Choroid plexus epithelial cell (primary cell): ENCODE measurements at places on chromosomes 2 and 18.

DNA sequence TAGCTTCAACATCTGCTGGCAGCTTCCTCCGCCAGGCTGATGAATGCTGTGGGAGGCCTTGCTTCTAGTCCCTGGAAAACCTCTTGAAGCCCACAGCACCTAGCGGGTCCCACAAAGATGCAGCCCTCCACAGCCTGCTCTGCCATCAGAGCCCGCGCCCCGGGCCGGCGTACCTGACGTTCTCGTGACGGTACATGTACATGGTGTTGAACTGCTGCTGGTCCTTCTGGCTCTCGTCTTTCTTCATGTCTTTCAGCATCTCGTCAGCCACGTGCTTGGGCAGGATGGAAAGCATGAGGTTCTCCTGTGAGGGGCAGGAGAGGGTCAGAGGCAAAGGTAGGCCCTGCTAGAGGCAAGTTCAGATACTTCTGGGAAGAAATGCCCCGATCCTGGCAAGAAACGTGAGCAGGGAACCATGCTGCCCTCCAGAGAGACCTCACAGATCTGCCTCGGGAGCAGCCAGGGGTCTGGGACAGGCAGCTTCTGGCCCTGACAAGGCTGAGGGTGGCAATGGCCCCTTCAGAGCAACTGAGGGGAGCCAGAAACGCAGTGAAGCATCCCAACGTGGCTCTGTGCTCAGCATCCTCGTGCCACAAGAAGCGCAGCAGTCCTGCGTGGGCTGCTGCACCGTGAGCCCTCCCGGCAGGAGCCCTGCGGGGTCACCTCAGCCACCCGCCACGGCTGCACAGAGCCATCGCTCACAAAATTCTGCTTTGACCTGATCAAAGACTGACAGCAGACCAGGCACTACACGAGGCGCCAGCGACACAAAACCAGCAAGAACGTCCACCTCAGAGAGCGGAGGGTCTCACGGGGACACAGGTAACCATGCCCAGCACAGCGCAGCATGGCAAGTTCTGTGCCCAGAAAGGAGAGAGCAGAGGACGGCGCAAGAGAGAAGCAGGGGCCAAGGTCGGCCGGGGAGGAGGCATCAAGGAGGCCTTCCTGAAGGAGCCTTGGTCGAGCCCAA lies 49.1 kb downstream of the CENPO start:
- no peak for DNase-seq

DNA sequence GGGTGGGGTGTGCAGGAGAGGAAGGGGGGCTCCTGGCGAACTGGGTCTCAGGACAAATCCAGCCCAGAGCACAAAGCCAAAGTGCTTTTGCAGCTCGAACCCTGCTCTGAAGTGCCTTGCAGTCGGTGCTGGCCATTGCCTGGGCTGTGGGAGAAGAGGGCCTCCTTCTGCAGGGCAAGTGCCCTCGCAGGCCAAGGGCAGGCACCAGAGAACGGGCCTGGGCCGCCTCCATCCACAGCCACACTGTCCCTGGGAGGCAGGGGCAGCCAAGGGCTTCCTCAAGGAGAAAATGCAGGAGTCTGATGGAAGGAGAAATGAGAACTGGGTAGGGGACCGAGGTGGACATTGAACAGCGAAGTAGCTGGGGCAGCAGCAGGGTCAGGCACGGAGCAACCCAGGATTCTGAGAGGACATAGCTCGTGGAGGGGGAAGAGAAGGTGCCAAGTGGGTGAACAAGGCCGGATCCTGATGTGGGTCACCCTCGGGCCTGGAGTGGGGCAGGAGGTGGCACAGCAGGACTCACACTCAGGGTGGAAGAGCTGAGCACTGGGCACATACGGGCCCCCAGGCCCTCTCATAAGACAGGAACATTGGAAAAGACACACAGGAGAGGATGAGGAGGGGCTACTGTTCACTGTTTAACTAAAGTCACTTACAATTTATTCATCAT lies 312.8 kb upstream of the SALL3 start:
- no peak for DNase-seq

GRCh38 chr18:58793361-58793760 lies 71.3 kb upstream of the ZNF532 start:
- peak; percentile 85 for DNase-seq

DNA sequence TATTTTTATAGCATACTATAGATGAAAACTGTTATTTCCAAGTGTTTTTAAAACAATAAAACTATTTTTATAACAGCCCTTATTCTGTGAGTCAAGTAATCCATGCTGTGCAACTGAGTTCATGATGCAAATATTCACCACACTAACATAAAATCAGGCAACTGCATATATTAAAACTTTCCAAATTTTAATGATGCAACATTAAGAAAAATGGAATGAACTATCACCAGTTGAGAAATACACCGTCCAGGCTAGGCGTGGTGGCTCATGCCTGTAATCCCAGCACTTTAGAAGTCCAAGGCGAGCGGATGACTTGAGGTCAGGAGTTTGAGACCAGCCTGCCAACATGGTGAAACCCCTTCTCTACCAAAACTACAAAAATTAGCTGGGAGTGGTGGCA lies 114.5 kb downstream of the CDH2 start:
- DNase-seq = peak; percentile 41

- peak; percentile 60 for DNase-seq
These were observed 1.2 kb downstream of the REV1 start for GRCh38 chr2:99488539-99489062.

DNA sequence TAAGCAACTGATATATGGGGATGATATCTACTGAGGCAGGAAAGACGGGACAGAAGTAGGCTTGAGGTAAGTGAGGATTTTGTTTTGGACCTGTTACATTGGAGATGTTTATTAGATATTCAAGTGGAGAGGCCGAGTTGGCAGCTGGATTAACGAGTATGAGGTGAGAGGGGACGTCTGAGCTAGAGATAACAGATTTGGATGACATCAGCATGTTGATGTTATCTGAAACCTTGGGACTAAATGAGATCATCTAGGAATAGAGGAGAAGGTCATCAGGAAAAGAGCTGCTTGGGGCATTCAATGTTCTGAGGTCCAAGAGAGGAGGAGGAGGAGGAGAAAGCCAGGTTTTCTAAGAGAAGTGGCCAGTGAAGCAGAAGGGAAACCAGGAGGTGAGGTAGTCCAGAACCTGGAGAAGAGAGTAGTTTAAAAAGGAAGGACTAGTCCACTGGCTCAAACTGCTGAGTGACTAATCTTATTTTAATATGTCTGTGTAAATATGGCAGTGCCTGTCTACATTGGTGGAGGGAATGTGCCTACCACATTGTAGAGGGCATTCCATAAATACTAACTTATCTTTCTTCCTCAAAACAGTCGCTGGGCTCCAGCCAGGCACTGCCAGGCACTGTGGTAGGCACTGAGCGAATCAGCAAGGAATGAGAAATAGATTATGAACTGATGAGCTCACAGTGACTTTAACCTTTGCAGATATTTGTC lies 488.3 kb downstream of the DLGAP1 start:
- peak; percentile 11 for DNase-seq

GRCh38 chr2:109376115-109376514 lies 237.7 kb downstream of the SEPTIN10 start:
- no peak for DNase-seq

DNA sequence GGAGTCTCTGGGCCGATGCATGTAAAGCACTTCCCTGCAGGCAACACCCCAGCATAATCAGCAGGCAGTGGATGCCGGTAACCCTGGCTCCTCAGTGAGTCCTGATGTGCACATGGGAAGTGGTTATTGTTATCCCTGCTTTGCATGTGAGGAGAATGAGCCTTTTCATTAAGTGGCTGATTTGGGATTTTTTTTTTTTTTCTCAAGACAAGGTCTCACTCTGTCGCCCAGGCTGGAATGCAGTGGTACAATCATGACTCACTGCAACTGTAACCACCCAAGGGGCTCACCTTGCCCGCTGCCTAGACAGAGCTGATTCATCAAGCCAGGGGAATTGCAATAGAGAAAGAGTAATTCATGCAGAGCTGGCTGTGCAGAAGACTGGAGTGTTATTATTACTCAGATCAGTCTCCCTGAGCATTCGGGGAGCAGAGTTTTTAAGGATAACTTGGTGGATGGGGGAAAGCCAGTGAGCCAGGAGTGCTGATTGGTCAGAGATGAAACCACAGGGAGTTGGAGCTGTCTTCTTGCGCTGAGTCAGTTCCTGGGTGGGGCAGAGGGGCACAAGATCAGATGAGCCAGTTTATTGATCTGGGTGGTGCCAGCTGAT lies 95.4 kb downstream of the SOCS6 start:
- peak; percentile 58 for DNase-seq

DNA sequence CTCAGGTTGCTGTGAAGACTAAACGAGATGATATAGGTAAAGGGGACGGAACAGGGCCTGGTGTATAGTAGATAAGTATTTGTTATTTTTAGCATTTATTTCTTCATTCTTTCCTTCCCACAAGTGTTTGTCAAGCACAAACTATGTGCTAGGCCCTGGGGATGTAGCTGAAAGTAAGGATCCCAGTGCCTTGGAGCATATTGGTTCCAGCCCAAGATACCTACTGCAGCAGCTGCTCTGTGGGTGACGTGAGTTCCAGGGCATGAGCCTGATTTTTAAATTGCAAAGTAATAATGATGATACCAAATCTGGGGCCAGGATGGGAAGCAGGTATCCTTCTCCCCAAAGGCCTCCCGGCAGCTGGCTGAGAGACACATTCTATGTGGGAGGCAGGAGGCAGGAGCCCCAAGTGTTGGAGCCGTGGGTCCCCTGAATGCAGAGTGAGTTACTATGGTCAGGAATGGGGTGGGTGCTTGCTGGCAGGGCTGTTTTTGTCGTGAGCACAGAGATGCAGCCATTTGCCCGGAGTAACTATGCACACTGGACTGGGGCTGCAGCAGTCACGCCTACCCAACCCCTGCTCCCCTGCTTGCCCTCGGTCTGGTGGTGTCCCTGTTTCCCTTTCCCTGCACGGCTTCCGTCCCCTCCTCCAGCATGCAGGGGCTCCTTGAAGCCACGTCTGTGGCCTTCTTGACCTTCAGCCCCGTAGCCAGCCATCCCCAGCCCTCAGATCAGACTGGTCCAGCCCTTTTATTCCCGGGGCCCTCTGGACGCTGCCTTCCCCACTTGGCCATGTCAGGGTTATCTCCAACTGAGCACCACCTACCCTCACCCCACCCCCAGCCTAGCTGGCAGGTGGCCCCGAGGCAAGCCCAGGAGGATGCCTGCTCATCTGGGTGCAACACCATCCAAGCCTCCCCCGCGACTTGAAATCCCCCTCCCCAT lies 52.4 kb downstream of the INHBB start:
- DNase-seq = peak; percentile 43

GRCh38 chr2:19439081-19439480 lies 80.7 kb upstream of the OSR1 start:
- no peak for DNase-seq
